Activated CD4-positive, alpha-beta memory T cell treated with anti-CD3 and anti-CD28 coated beads for 36 hours (primary cell): ENCODE measurements at places on chromosomes 6 and 20. TPM values are rescaled to one million over a fixed set of nuclear protein-coding genes. Genes with fewer than 3 reads are reported as not detected.

DNA sequence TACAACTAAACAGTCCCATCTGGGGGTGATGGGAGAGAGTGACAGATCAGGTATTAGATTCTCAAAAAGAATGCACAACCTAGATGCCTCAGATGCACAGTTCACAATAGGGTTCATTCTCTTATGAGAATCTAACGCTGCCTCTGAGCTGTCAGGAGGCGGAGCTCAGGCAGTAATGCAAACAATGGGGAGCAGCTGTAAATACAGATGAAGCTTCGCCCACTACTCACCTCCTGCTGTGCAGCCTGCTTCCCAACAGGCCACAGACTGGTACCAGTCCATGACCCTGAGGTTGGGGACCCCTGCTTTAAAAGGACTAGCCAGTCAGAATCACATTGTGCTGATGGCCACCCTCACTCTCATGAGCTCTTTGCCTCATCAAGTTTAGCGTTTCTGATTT is 247.0 kb upstream of the KCNQ5 start:
- DNase-seq = no peak
- H3K27me3 ChIP-seq = no peaks in the 10 kb centered on the region
- H3K27ac ChIP-seq = no peak overlapping the region
- H3K4me1 ChIP-seq = no peaks in the 10 kb centered on the region
- H3K36me3 ChIP-seq = no peaks in the 10 kb centered on the region
- H3K4me3 ChIP-seq = no peak overlapping the region

- H3K4me1 ChIP-seq = peaks cover 6% of the 10 kb centered on the region
- no peak overlapping the region for H3K27ac ChIP-seq
- DNase-seq = no peak
- H3K36me3 ChIP-seq = peaks cover 3% of the 10 kb centered on the region
Observed at GRCh38 chr6:147397306-147397705, 111.2 kb upstream of the SAMD5 start.

GRCh38 chr6:74891349-74891831 is 314.5 kb downstream of the COL12A1 start:
- no peak overlapping the region for H3K27ac ChIP-seq
- H3K4me1 ChIP-seq = no peaks in the 10 kb centered on the region
- no peak overlapping the region for H3K4me3 ChIP-seq

Gene FAXC
- not detected for total RNA-seq

Gene TP53TG5
- total RNA-seq = 0.24 TPM

DNA sequence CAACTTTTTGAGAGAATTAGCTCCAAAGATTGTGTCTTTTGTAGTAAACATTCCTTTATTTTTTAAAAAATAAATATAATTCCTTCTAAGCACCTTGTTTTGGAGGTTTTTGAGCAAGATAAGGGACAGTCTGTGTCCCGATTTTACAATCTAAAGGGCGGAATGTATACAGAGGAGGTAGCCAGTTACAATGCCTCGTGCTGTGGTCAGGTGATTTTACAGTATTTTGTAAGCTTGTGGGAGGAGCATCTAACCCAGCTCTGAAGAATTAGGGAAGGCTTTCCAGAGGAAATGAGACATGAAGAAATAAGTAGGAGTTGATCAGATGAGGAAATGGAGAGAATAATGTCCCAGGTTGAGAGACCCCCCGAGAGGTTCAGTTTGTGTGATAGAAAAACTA is 1.3 kb downstream of the HINT3 start:
- peaks cover 6% of the 10 kb centered on the region for H3K4me1 ChIP-seq
- no peaks in the 10 kb centered on the region for H3K36me3 ChIP-seq
- no peak overlapping the region for H3K27ac ChIP-seq
- no peak for DNase-seq
- H3K4me3 ChIP-seq = no peak overlapping the region

GRCh38 chr20:21262812-21263211 is 40.3 kb upstream of the XRN2 start:
- no peaks in the 10 kb centered on the region for H3K36me3 ChIP-seq
- H3K4me3 ChIP-seq = no peak overlapping the region
- no peaks in the 10 kb centered on the region for H3K4me1 ChIP-seq
- H3K27me3 ChIP-seq = peaks cover 10% of the 10 kb centered on the region

Gene SRC
- total RNA-seq = 5.3 TPM

GRCh38 chr6:56176741-56177140 is 70.6 kb downstream of the COL21A1 start:
- no peak overlapping the region for H3K4me3 ChIP-seq
- peaks cover 1% of the 10 kb centered on the region for H3K36me3 ChIP-seq
- no peak overlapping the region for H3K27ac ChIP-seq
- no peaks in the 10 kb centered on the region for H3K4me1 ChIP-seq
- no peak for DNase-seq

Gene GRIK2
- not detected for total RNA-seq

DNA sequence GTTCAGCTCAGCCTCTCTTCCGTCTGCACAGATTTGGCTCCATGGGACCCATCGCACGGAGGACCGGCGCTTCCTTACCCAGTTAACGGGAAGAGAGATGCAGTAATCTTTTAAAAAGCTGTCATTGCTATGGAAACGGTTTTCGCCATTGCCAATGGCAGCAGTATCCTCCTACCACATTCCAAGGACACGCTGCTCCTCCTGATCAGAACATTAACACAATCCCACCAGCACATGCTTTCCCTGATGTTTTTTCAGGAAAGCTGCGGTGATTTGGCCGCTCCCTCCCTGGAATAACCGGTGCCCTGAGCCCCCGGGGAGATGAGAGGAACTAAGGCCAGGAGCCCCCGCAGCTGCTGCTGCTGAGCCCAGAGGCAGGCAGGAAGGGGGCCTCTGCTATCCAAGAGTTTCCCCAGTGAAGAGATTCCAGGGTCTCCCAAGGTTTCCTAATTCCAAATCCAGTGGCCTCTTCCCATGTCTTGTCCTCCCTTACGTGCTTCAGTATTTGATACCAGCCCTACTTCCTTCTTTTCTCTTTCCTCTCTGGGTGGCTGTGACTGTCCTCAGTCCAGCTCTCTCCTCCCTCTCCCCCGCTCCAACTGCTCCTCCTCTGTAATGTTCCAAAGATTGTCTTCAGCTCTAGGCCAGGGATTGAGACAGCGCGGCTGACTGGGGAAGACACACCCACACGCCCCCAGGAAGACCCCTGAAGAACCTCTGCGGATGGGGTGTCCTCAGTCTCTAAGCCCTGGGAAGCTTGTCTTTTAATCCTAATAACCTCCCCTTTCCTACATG is 2.6 kb downstream of the BNIP5 start:
- peaks cover 26% of the 10 kb centered on the region for H3K27me3 ChIP-seq
- no peak overlapping the region for H3K27ac ChIP-seq
- H3K4me3 ChIP-seq = no peak overlapping the region
- DNase-seq = no peak

DNA sequence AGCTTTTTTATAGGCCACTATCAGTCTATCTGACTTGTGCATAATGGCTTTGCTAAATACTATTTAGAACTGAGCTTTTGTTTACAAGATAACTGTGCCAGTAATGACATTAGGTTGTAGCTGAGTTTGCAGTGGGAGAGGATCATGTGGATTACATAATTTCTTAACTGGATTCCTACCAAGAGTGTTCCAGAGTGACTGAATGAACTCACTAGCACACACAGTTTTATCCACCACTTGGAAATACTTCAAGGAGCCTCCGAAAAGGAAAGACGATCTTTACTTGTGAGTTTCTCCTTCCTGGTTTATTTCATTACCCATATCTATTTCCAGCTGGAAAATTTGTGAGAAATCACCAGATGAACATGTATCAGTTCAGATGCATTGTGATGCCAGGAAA is 10.9 kb upstream of the SYNE1 start:
- H3K4me1 ChIP-seq = no peaks in the 10 kb centered on the region
- H3K4me3 ChIP-seq = no peak overlapping the region
- no peaks in the 10 kb centered on the region for H3K36me3 ChIP-seq
- peaks cover 6% of the 10 kb centered on the region for H3K27me3 ChIP-seq
- H3K27ac ChIP-seq = no peak overlapping the region

- no peaks in the 10 kb centered on the region for H3K27me3 ChIP-seq
- H3K4me1 ChIP-seq = peaks cover 23% of the 10 kb centered on the region
- no peak overlapping the region for H3K4me3 ChIP-seq
- DNase-seq = no peak
- H3K36me3 ChIP-seq = peaks cover 35% of the 10 kb centered on the region
- H3K27ac ChIP-seq = no peak overlapping the region
Observed at GRCh38 chr6:158069800-158070195, 88.1 kb downstream of the SYNJ2 start.

DNA sequence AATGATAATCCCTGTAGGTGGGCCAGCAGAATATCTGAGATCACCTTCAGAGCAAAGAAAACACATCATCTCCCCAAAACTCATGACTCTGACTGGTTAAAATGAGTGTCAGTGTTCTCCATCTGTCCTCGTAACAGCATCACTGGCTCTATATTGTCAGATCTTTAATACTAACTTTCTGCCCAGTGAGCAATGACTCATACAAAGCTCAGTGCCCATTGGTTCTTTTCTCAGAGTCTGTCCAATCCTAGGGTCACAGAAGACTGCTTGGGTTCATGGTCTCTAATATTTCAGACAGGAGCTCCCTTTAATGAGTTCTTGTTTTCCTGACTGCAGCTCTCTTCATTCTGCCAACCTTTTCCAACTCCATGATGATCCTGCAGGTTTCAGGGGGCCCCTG is 36.4 kb downstream of the HLA-DPB1 start:
- H3K4me3 ChIP-seq = no peak overlapping the region
- peaks cover 4% of the 10 kb centered on the region for H3K4me1 ChIP-seq
- H3K36me3 ChIP-seq = no peaks in the 10 kb centered on the region
- H3K27me3 ChIP-seq = peaks cover 47% of the 10 kb centered on the region

- H3K27me3 ChIP-seq = no peaks in the 10 kb centered on the region
- no peak overlapping the region for H3K27ac ChIP-seq
- DNase-seq = no peak
- peaks cover 19% of the 10 kb centered on the region for H3K36me3 ChIP-seq
- H3K4me1 ChIP-seq = peaks cover 33% of the 10 kb centered on the region
- no peak overlapping the region for H3K4me3 ChIP-seq
Observed at GRCh38 chr20:1394686-1395085, 1.8 kb upstream of the FKBP1A start.

GRCh38 chr6:165636402-165637048 is 26.5 kb downstream of the PDE10A start:
- no peaks in the 10 kb centered on the region for H3K36me3 ChIP-seq
- DNase-seq = no peak
- no peak overlapping the region for H3K4me3 ChIP-seq
- no peaks in the 10 kb centered on the region for H3K4me1 ChIP-seq
- no peak overlapping the region for H3K27ac ChIP-seq

- no peaks in the 10 kb centered on the region for H3K36me3 ChIP-seq
- peaks cover 19% of the 10 kb centered on the region for H3K27me3 ChIP-seq
- no peak overlapping the region for H3K4me3 ChIP-seq
- DNase-seq = no peak
- H3K27ac ChIP-seq = no peak overlapping the region
Observed at GRCh38 chr20:20744170-20744725, 31.8 kb upstream of the RALGAPA2 start.

DNA sequence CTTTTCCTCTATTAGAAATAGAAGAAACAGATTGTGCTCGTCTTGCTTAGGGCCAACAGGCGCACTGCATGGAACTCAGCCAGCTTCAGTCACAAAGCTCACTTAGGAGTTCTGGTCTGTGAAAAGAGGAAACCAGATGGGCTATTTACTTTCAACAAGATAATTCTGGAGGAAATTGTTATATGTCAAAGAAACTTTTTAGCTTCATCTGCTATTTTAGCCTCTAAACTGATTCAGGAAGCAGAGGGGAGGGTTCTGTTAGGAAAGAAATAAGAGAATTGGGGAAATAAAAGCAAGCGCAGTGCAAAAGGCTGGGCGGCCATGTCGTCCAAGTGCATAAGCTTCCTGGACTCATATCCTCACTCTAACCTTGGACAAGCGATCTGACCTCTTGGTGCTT is 21.3 kb downstream of the PRKN start:
- H3K4me1 ChIP-seq = no peaks in the 10 kb centered on the region
- H3K27me3 ChIP-seq = peaks cover 2% of the 10 kb centered on the region
- no peak for DNase-seq
- H3K36me3 ChIP-seq = no peaks in the 10 kb centered on the region

DNA sequence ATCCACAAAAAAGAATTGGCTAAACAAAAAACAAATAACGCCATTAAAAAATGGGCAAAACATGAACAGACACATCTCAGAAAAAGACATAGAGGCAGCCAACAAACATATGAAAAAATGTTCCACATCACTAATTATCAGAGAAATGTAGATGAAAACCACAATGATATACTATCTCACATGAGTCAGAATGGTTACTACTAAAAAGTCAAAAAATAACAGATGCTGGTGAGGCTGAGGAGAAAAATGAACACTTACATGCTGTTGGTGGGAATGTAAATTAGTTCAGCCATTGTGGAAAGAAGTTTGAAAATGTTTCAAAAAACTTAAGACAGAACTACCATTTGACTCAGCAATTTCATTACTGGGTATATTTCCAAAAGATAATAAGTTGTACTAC is 430.1 kb upstream of the JAG1 start:
- H3K4me1 ChIP-seq = no peaks in the 10 kb centered on the region
- H3K27me3 ChIP-seq = no peaks in the 10 kb centered on the region
- no peak overlapping the region for H3K4me3 ChIP-seq
- H3K27ac ChIP-seq = no peak overlapping the region
- DNase-seq = no peak

GRCh38 chr6:157469378-157469777 is 88.4 kb downstream of the ZDHHC14 start:
- no peak overlapping the region for H3K27ac ChIP-seq
- no peak for DNase-seq
- H3K4me1 ChIP-seq = peaks cover 10% of the 10 kb centered on the region
- no peaks in the 10 kb centered on the region for H3K36me3 ChIP-seq
- no peak overlapping the region for H3K4me3 ChIP-seq
- H3K27me3 ChIP-seq = no peaks in the 10 kb centered on the region

DNA sequence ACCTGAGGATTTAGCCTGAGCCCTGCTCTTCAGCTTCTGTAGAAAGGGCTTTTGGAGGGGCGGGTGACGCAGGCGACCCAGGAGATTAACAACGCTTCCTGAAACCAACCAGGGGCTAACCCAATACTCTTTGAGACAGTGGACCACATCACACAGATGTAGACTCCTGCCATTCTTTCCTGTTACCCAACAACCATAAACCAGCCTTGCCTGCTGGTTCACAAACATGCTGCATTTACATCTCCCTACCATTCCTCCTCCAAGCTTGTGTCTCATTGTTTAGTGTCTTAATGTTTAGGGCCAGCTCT is 28.3 kb downstream of the PPP1R16B start:
- peak; percentile 72 for DNase-seq
- H3K36me3 ChIP-seq = peaks cover 64% of the 10 kb centered on the region
- peak overlapping the region; percentile 92 for H3K27ac ChIP-seq
- H3K4me3 ChIP-seq = peak overlapping the region; percentile 43

DNA sequence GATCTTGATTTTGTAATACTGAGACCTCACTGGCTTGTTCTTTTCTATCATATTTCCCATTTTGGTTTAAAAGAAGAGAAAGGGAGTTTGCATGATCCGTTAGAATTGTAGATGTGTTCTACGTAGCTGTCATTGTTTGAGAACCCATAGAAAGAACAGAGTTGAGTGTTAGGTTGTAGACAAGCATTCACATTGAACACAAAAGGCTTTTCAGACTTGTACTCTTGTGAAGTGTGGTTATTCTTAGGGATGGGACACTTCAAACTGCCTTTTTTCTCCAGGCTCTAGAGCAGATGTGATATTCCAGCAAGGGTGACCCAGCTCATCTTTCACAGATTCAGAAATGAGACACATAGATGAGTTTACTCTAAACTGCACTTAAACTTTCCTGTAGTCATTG is 19.9 kb downstream of the FOXO3 start:
- no peak overlapping the region for H3K4me3 ChIP-seq
- H3K36me3 ChIP-seq = no peaks in the 10 kb centered on the region
- H3K27me3 ChIP-seq = no peaks in the 10 kb centered on the region
- H3K27ac ChIP-seq = peak overlapping the region; percentile 16
- DNase-seq = no peak
- H3K4me1 ChIP-seq = peaks cover 61% of the 10 kb centered on the region

Gene RIMS4
- total RNA-seq = not detected
